ENCODE measurements at places on chromosomes 12 and 14. TPM values are rescaled to one million over a fixed set of nuclear protein-coding genes. Genes with fewer than 3 reads are reported as not detected.

- no peaks in the 10 kb centered on the region for H3K4me1 ChIP-seq
- H3K4me3 ChIP-seq: no peak overlapping the region
- H3K27ac ChIP-seq: no peak overlapping the region
- H3K36me3 ChIP-seq: no peaks in the 10 kb centered on the region
- no peak for DNase-seq
Measured at GRCh38 chr14:50917449-50917848, 26.8 kb downstream of the PYGL start.

GRCh38 chr12:117367006-117367638, 5.7 kb upstream of the NOS1 start:
- no peak overlapping the region for H3K27ac ChIP-seq
- H3K27me3 ChIP-seq: no peaks in the 10 kb centered on the region
- H3K4me3 ChIP-seq: no peak overlapping the region

- no peak overlapping the region for H3K27ac ChIP-seq
- no peak overlapping the region for H3K4me3 ChIP-seq
- no peaks in the 10 kb centered on the region for H3K27me3 ChIP-seq
- no peaks in the 10 kb centered on the region for H3K36me3 ChIP-seq
- no peak for DNase-seq
- no peaks in the 10 kb centered on the region for H3K4me1 ChIP-seq
Measured at GRCh38 chr14:86143248-86143647, 613.3 kb downstream of the FLRT2 start.

- peaks cover 12% of the 10 kb centered on the region for H3K4me1 ChIP-seq
- no peak for DNase-seq
- H3K4me3 ChIP-seq: no peak overlapping the region
- no peaks in the 10 kb centered on the region for H3K27me3 ChIP-seq
- no peak overlapping the region for H3K27ac ChIP-seq
Measured at GRCh38 chr14:39109893-39110715, 4.0 kb upstream of the GEMIN2 start.

- H3K27me3 ChIP-seq: no peaks in the 10 kb centered on the region
- H3K27ac ChIP-seq: no peak overlapping the region
- no peaks in the 10 kb centered on the region for H3K36me3 ChIP-seq
- DNase-seq: peak; percentile 11
Measured at GRCh38 chr12:40946612-40947194, 241.4 kb upstream of the PDZRN4 start.

GRCh38 chr12:21962236-21962635, 21.0 kb upstream of the ABCC9 start:
- no peak overlapping the region for H3K4me3 ChIP-seq
- DNase-seq: no peak
- no peak overlapping the region for H3K27ac ChIP-seq
- H3K36me3 ChIP-seq: no peaks in the 10 kb centered on the region
- H3K4me1 ChIP-seq: no peaks in the 10 kb centered on the region
- H3K27me3 ChIP-seq: no peaks in the 10 kb centered on the region

DNA sequence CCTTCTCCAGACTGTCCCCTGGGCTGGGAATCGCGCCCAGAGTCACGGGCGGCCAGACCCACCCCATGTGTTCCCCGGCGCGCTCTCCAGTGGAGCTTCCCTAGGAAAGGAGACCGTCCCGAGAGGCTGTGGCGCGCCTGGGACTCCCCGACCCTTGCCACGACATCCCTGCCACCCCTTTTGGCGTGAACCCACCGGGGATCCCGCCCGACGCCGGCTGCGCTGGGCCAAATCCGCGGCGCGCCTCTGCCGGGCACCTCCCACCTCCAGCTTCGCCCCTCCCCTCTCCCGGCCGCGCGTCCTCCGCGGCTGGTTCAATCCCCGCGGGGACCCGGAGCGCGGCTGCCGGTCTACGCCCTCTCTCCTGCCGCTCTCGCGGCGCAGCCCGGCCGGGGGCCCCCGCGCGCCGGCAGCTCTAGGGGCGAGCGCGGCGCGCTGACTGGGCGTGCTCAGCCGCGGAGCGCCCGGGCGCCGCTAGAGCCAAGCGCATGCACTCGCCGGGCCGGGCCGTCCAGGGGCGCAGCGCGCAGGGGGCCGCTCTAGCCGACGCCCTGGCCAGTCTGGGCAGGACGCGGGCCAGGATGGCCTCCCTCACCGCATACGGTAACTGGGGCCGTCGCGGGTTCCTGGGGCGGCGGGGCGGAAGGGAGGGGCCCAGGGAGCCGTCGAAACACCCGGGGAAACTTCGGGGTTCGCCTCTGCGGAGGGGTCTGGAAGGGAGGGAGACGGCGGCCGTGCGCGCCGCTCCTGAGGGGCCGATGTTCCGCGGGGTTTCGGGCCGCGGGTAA, 77.4 kb upstream of the ANO4 start:
- DNase-seq: no peak
- H3K27ac ChIP-seq: no peak overlapping the region
- H3K4me3 ChIP-seq: no peak overlapping the region
- H3K27me3 ChIP-seq: no peaks in the 10 kb centered on the region
- no peaks in the 10 kb centered on the region for H3K36me3 ChIP-seq

- H3K4me3 ChIP-seq: no peak overlapping the region
- no peaks in the 10 kb centered on the region for H3K36me3 ChIP-seq
- no peak overlapping the region for H3K27ac ChIP-seq
- peaks cover 23% of the 10 kb centered on the region for H3K4me1 ChIP-seq
- no peak for DNase-seq
Measured at GRCh38 chr12:26119391-26119989, 5.3 kb downstream of the BHLHE41 start.

DNA sequence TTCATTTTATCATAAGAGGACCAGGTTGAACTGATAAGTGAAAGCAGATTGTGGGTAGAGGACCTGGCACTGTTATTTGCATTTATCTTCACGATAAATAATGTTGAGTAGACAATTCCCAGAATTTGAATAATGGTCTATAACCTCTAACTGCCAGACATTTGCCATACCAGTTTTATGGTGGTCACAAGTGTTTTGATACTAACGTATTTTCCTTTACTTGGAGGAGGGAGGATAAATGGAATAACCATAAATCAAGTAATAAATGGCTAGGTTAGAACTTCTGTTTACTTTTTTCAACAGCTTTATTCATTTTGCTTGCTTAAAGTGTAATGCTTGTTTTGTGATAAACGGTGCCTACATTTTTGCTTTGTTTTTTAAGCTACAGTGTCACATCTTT, 9.5 kb downstream of the PAX9 start:
- H3K4me1 ChIP-seq: no peaks in the 10 kb centered on the region
- no peaks in the 10 kb centered on the region for H3K36me3 ChIP-seq
- no peak overlapping the region for H3K27ac ChIP-seq
- H3K27me3 ChIP-seq: no peaks in the 10 kb centered on the region

GRCh38 chr12:57754411-57755193, at the start of gene MARCHF9:
Gene MARCHF9, plus strand, starts transcription at chr12:57755103. Its CDS starts 426 bp downstream, at chr12:57755529.
- peak; percentile 86 for DNase-seq
- H3K4me3 ChIP-seq: peak within 1 kb of the TSS; percentile 50

DNA sequence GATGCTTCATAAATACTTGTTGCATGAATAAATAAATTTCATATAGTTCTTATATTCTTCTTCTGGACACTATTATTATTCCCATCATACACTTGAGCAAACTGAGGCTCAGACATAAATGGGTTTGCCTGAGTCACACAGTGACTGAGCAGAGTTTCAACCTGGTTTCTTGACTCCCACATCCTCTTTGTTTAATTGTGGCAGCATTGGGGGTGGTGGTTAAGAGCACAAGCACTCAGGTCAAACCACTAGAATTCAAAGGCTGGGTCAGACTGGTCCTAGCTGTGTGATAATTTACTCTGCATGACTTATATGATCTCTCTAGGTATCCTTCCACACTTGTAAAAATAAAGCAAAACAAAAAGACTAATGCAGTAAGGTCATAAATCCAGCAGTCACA, 274.9 kb upstream of the SRRM4 start:
- H3K36me3 ChIP-seq: no peaks in the 10 kb centered on the region
- H3K27me3 ChIP-seq: no peaks in the 10 kb centered on the region
- H3K27ac ChIP-seq: no peak overlapping the region
- no peak overlapping the region for H3K4me3 ChIP-seq
- DNase-seq: no peak

- no peaks in the 10 kb centered on the region for H3K27me3 ChIP-seq
- H3K4me1 ChIP-seq: no peaks in the 10 kb centered on the region
Measured at GRCh38 chr14:90368946-90369721, 27.7 kb upstream of the CALM1 start.

GRCh38 chr12:48473061-48473460, 702 bp downstream of the ANP32D start:
- no peaks in the 10 kb centered on the region for H3K36me3 ChIP-seq
- H3K27me3 ChIP-seq: no peaks in the 10 kb centered on the region
- H3K4me1 ChIP-seq: no peaks in the 10 kb centered on the region
- no peak for DNase-seq
- no peak overlapping the region for H3K4me3 ChIP-seq

- no peaks in the 10 kb centered on the region for H3K36me3 ChIP-seq
- peak overlapping the region; percentile 49 for H3K27ac ChIP-seq
- H3K4me3 ChIP-seq: peak overlapping the region; percentile 14
- H3K27me3 ChIP-seq: no peaks in the 10 kb centered on the region
Measured at GRCh38 chr12:91778938-91779400, 366.7 kb downstream of the BTG1 start.

- H3K27ac ChIP-seq: no peak overlapping the region
- H3K27me3 ChIP-seq: no peaks in the 10 kb centered on the region
- no peaks in the 10 kb centered on the region for H3K4me1 ChIP-seq
- H3K36me3 ChIP-seq: no peaks in the 10 kb centered on the region
- DNase-seq: no peak
Measured at GRCh38 chr12:116426391-116427136, 132.6 kb upstream of the MAP1LC3B2 start.

GRCh38 chr12:92860521-92860920, 68.6 kb downstream of the EEA1 start:
- no peak for DNase-seq
- no peak overlapping the region for H3K27ac ChIP-seq
- no peaks in the 10 kb centered on the region for H3K27me3 ChIP-seq
- H3K4me3 ChIP-seq: no peak overlapping the region
- H3K4me1 ChIP-seq: no peaks in the 10 kb centered on the region
- no peaks in the 10 kb centered on the region for H3K36me3 ChIP-seq

DNA sequence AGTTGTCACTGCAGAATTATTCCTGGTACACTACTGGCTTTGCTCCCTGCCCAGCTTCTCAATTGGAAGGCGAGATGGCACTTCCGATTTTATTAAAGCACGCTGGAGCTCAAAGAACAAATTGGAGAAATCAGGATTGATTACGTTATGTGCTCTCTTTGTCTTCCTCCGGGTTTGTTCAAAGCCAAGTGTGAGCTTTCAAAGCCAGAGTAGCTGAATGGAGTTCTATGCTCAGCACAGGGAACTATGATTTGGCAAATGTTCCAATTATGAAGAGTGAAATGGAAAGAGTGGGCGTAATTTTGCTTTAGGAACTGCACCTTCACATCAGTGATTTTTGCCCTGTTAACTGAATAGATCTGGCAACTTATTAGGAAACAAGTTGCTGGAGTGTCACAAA, 72.4 kb downstream of the FLRT2 start:
- no peaks in the 10 kb centered on the region for H3K36me3 ChIP-seq
- no peaks in the 10 kb centered on the region for H3K4me1 ChIP-seq

DNA sequence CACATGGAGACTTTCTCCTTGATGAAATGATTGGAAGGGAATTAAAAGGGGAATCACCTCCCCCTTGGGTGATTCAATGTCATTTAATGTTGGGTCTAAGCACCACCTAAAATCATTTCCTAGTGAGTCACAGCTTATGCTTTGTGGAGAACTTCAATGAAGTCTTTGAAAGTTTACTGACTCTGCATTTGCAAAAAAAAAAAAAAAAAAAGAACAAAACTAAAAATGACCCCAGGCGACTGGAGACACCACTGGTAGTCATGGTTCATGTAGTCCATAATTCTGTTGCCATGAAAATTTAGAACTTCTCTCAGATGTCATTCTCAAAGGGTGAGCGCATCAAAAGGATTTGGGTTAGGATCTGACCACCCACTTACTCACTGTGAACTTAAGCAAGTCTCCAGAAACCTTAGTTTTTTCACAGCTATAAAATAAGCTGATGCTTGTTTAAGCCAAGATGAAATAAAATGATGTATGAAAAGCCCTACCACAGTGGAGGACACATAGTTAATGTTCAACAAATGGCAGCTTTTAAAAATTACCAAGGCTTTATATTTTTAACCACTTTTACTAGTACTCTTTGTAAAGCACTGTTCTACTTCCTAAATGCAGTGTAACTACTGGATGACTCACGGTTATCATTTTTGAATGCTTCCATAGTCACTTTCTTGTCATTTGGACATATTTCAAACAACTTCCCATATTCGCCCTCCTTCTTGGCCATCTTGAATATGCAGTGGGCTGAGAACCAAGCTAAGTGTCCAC, 18.1 kb upstream of the KSR2 start:
- no peak overlapping the region for H3K4me3 ChIP-seq
- no peak overlapping the region for H3K27ac ChIP-seq
- H3K36me3 ChIP-seq: no peaks in the 10 kb centered on the region
- H3K4me1 ChIP-seq: no peaks in the 10 kb centered on the region
- no peak for DNase-seq

DNA sequence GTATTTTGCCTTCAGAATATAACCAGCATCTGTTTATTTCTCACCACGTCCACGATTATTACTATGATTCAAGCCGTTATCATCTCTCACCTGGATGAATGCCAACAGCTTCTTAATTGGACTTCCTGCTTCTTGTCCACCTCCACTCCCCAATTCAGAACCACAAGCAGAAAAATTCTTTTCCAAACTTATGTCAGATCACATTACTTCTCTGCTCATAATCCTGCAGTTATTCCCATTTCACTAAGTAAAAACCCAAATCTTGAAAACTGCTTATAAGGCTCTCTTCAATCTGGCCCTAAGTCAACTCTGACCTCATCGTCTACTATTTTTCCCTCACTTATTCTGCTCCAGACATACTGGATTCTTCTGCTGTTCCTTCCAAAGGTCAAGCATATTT, 2.0 kb downstream of the CRY1 start:
- DNase-seq: no peak
- peaks cover 30% of the 10 kb centered on the region for H3K4me1 ChIP-seq
- H3K27me3 ChIP-seq: no peaks in the 10 kb centered on the region
- no peak overlapping the region for H3K4me3 ChIP-seq

The CCDC38 gene
- 0.23 TPM for total RNA-seq

The CFAP251 gene
- 0.23 TPM for total RNA-seq

The PTCSC3 gene
- not detected for total RNA-seq

The OR8S1 gene
- not detected for total RNA-seq

The KRT71 gene
- total RNA-seq: not detected

The IAPP gene
- total RNA-seq: not detected

The RIN3 gene
- total RNA-seq: 74.9 TPM

The PLXNC1 gene
- 27.6 TPM for total RNA-seq

The STYK1 gene
- not detected for total RNA-seq

The OTOGL gene
- not detected for total RNA-seq

The KRT7 gene
- not detected for total RNA-seq
